Stimulated activated CD8-positive, alpha-beta memory T cell treated with anti-CD3 and anti-CD28 coated beads, Interleukin-7, amount 100 ng/mL, for 1 hour (primary cell): ENCODE measurements at places on chromosomes 3 and 15.

GRCh38 chr3:79906106-79906505 is 138.3 kb upstream of the ROBO1 start:
- no peak for DNase-seq

DNA sequence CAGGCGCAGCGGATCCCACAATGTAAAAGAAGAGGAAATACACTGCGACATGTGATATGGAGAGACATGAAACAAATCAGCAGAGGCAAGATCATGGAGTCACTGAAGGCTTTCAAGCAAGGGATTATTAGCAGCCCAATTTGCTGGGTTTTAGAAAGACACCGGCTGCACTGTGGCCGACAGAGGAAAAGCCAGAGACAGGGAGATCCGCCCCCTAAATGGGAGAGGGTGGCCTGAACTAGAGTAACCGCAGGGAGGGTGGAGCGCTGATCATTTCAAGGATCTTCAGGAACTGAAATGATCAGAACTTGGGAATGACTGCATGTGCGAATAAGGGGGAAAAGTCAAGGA is 612 bp upstream of the C15orf40 start:
- DNase-seq = no peak

- no peak for DNase-seq
Measured at GRCh38 chr3:52896613-52897012, 735 bp downstream of the STIMATE start.

- DNase-seq = no peak
Measured at GRCh38 chr3:38095669-38096483, 41.1 kb downstream of the ACAA1 start.

GRCh38 chr3:158789592-158789991 is 12.3 kb upstream of the MFSD1 start:
- DNase-seq = no peak

DNA sequence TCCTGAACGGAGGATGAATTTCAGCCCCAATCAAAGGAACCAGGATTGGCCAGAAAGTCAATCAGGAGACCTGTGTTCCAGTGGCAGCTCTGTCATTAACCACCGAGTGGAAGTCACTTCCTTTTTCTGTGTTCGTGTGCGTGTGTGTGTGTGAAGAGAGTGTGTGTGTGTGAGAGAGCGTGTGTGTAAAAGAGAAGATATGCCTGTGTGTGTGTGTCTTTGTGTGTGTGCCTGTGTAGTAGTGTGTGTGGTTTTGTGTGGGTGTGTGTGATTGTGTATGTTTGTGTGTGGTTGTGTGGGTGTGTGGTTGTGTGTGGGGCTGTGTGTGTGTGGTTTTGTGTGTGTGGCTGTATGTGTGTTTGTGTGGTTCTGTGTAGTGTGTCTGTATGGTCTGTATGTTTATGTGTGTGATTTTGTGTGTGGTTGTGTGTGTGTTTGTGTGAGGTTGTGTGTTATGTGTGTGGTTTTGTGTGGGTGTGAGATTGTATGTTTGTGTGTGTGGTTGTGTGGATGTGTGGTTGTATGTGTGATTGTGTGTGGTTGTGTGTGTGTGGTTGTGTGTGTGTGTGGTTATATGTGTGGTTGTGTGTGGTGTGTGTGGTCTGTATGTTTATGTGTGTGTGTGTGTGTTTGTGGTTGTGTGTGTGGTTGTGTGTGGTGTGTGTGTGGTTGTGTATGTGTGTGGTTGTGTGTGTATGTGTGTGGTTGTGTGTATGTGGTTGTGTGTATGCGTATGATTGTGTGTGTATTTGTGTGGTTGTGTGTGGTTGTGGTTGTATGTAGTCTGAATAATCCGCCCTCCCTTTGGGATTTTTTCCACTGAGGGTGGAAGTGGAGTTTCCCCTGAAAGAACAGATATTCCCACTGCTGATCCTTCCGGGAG is 314.4 kb downstream of the SHQ1 start:
- DNase-seq = no peak

GRCh38 chr3:94414418-94414817 is 351.6 kb downstream of the NSUN3 start:
- no peak for DNase-seq

- DNase-seq = no peak
Measured at GRCh38 chr15:60464836-60465630, 13.9 kb downstream of the ICE2 start.

DNA sequence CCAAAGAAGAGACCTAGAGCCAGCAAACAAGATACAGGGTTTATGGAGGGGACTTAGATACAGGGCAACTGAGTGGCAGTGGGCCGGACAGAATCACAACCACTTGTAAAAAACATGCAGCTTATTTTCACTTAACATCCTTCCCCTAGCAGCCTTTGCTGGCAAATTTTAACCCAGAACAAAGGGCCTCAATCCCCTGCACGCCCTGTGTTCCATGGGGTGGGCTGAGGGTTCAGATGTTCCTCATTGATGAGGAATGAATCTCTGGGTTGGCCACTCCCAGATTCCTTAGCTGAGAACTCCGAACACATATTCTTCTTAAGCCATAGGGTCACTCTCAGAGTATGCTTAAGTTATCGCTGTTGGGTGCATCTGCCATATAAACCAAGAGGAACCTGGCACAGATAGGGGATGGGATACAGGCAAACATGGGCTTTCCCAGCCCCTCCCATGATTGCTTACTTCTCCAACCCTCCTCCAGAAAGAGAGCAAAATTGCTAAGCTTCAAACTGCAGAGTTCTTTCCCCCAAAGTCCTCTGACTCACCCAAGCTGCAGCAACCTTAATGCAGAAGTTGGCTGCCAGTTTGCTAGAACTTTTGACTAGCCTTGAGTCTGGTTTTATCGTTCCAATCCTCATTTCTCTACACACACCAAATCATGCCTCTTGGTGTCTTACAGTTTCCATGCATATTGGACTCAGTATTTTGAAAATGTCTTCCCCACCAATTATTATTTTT is 146.9 kb downstream of the CD47 start:
- DNase-seq = no peak

GRCh38 chr15:31501536-31502157 is 175.0 kb downstream of the KLF13 start:
- DNase-seq = no peak

GRCh38 chr15:60476713-60477112 is 2.2 kb downstream of the ICE2 start:
- no peak for DNase-seq

DNA sequence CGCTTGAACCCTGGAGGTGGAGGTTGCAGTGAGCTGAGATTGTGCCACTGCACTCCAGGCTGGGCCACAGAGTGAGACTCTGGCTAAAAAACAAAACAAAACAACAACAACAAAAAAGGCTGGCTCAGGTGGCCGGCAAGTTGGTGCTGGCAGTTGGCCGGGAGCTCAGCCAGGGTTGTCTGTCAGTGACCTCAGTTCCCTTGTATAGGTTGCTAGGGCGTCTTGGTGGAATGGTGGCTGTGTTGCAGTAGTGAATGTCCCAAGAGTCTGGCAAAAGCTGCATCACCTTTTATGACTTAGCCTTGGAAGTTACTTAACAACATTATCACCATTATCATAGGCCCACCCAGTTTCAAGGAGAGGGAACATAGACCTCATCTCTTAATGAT is 40.6 kb downstream of the ASB7 start:
- no peak for DNase-seq
